GM20000 (cell line): ENCODE measurements at places on chromosomes 6 and 20.

GRCh38 chr20:63835021-63835858 lies 4.2 kb upstream of the ZBTB46 start:
- DNase-seq, result peak; percentile 77

- peak; percentile 86 for DNase-seq
Measured at GRCh38 chr20:64065974-64066343, 3.0 kb downstream of the TCEA2 start.

DNA sequence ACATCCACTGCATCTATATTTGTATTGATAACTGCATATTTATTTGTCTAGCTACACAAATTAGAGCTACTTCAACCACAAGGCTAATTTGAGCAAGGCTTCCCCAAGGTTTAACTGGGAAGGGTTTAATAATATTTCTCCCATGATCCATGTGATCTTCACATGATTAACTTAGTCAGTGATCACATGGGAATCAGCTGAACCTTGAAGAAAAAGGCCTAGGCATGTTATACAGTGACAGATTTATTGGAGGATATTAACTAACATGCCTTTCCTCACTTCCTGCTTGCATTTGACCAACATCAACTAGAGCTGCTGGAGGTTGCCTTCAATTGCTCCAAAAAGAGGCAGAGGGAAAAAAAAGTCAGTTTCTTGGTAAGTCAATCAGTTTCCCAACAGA lies 417.0 kb downstream of the HAO1 start:
- DNase-seq, result no peak

- DNase-seq, result no peak
Measured at GRCh38 chr6:155738602-155739105, 283.0 kb upstream of the NOX3 start.

DNA sequence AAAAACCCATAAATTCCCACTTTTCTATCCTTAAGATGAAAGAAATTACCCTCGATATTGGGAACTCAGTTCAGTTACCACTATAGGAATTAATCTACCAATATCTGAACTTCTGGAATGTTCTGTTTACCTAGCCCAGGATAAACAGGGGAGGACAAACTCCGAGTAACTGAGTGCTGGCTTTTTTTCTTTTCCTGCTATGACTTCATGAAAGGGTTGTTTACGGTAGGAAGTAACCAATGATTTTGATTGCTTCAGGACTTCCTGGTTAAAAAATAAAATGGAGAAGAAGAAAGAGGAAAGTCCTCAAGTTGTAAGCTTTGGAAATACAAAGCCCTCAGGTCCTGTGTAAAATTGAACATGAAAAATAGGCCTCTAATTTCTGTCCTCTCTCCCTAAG lies 167.7 kb downstream of the ZNF217 start:
- no peak for DNase-seq

GRCh38 chr20:35145141-35145564 lies 2.0 kb downstream of the EDEM2 start:
- peak; percentile 63 for DNase-seq
